ENCODE measurements at places on chromosomes 6 and 20.
A peak's percentile ranks its signal among the peaks of the same experiment; 100 is the strongest.

- no peak for DNase-seq
Measured at GRCh38 chr6:158674342-158675131, 24.7 kb downstream of the SYTL3 start.

DNA sequence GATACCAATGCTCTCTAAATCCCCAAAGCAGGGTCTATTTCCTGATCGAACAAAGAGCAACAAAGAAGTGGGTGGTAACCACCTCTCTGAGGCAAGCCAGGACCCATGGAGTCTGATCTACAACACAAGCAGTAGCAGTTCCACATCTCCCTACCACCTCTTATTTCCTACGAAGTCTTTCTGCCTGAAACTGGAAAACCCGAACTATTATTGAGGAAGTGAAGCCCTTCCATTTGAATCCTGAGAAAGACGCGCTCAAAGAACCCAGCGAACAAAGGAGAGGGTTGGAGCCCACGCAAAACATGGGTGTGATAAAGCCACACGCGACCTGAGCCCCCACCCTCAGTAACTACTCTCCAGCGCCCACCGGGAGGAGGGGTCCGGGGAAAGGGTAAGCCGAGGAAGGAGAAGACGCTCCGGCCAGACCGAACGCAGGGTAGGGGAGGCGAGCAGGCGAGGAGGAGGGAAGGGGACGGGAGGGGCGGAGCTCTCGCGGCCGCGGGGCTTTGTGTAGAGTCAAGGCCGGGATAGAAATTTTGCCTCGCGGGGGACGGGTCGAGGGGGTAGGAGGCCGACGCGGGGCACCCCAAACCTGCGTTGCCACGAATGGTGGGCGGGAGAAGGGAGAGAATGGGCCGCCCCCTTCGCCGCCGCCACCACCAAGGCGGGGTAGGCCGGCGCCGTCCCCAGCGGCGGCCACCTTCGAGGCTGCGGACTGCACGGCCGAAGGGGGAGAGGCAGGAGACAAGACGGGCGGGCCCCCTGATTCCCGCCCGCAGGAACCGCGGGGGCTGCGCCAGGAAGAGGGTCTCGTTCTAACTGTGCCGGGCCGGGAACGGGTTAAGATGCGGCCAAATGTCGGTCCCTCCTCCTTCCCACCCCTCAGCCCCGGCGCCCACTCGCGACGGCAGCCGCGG, 802 bp downstream of the HDAC2 start:
- peak; percentile 38 for DNase-seq

DNA sequence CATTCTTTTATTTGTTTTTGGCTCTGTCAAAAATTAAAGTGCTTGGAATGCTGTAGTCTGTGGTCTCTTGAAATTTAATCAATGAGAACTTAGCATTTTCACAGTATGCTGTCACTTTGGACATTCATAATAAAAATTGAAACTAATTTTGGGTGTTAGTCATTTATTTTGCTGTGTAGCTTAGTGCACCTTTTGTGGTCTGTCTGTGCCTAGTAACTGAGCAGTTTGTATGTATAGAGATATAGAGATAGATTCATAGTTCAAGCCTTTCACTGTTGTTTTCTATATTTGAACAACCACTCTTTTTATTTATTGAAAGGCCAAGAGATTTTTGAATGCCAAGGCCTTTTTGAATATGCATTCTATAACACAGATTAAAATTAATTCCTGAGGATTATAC, 86.4 kb upstream of the TIAM2 start:
- DNase-seq: no peak

DNA sequence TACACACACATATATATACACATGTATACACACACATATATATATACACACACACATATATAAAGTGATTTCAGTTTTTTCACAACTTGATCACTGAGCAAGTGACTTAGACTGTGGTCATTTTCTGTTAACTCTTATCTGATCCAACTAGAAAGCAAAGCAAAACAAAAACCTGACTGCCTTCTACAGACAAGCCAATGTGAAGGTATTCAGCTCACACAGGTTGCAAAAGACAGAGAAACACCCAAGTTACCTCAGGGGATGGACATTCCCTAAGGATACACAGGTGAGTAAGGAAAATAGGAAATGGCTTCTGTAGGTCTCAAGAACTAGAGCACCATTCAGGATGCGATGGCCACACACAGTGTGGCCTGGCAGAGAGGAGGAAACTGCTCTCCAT, 58.4 kb upstream of the IER3 start:
- no peak for DNase-seq

DNA sequence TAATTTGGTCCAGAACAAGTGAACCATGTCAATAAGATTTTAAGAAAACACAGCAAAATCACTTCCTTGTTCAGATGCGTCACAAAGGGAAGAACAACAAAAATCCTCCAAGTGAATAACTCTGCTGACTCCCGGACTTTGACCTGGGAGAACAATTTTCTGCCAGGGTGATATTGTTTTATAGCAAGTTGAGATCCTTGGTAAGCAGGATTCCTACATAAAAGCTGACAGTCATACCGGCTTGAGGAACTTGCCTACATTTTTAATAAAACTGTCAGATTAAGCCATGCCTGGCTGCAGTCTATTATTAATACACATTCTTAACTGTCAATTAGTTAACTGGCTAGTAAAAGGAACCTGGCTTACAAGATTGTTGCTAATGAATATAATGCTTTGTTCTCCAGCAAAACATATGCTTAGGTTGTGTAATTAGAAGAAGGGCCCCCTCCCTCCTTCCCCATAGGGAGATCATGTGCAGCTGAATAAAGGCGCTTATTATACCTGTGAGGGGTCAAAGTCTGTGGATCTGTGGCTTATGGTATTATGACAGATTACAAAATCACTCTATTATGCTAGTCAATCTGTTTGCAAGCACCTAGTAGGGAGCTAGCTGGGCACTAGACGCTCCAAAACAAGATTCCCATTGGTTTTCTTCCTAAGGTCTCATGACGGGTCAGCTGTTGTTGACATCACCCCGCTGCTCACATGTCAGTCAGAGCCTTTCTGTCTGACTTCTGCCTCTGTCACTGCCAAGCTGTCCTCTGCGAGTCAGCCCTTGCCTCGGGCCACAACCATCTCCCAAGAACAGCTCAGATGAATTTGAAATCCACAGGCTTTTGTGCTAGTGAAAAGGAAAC, 44.6 kb upstream of the SEC63 start:
- no peak for DNase-seq
